ENCODE measurements at places on chromosomes 1 and 21. TPM values are rescaled to one million over a fixed set of nuclear protein-coding genes. Genes with fewer than 3 reads are reported as not detected.

S100A13 gene
- total RNA-seq, result 112 TPM

DIO1 gene
- not detected for total RNA-seq

CNR2 gene
- total RNA-seq, result 0.09 TPM

CENPF gene
- total RNA-seq, result 1.7 TPM

GRCh38 chr1:240965581-240966091, 353.7 kb upstream of the GREM2 start:
- DNase-seq, result no peak

GRCh38 chr1:7278045-7278444, 492.8 kb downstream of the CAMTA1 start:
- no peak for DNase-seq

DNA sequence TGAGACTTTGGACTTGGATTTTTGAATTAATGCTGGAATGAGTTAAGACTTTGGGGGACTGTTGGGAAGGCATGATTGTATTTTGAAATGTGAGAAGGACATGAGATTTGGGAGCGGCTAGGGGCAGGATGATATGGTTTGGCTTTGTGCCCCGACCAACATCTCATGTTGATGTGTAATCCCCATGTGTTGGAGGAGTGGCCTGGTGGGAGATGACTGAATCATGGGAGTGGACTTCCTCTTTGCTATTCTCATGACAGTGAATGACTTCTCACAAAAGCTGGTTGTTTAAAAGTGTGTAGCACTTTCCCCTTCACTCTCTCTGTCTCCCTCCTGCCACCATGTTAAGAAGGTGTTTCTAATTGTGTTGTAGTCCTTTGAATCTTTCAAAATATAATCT, 9.3 kb upstream of the PHGDH start:
- DNase-seq, result no peak

- DNase-seq, result no peak
Observed at GRCh38 chr21:39630827-39631226, 18.1 kb downstream of the B3GALT5 start.

All from sciatic nerve (tissue), 2 donors.